ENCODE measurements at places on chromosomes 7 and 10.

- no peak for DNase-seq
These were observed 34.1 kb upstream of the NMT2 start for GRCh38 chr10:15202639-15203038.

GRCh38 chr10:101267290-101267680 lies 38.0 kb upstream of the LBX1 start:
- no peak for DNase-seq

DNA sequence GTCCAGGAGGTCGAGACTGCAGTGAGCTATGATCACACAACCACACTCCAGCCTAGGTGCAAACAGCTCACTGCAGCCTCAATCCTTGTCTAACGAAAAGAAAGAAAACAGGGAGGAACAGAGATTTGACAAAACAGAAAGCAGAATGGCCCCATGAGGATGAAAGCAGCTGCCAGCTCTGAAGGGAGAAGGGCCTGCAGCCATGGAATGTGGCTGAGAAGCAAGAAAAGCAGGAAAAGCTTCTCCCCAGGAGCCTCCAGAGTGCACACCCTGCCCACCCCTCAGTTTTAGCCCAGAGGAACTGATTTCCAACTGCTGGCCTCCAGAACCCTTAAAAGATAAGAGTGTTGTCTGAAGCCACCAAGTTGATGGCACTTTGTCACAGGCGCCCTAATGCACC lies 13.0 kb downstream of the ESYT2 start:
- no peak for DNase-seq

DNA sequence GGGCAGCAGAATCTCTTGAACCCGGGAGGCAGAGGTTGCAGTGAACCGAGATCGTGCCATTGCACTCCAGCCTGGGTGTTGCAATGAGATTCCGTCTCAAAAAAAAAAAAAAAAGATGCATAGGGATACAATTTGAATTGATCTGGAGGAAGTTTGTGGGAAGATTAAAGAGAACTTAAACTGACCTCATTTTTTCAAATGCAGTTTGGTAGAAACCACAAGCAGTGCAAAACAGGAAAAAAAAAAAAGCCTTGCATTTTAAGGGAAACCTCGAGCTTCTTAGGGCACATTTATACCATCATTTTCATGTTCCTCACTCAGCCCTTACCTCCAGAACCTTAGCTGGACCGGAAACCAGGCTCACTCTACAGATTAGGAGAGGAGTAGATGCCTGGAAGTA lies 2.8 kb downstream of the KCTD7 start:
- no peak for DNase-seq

DNA sequence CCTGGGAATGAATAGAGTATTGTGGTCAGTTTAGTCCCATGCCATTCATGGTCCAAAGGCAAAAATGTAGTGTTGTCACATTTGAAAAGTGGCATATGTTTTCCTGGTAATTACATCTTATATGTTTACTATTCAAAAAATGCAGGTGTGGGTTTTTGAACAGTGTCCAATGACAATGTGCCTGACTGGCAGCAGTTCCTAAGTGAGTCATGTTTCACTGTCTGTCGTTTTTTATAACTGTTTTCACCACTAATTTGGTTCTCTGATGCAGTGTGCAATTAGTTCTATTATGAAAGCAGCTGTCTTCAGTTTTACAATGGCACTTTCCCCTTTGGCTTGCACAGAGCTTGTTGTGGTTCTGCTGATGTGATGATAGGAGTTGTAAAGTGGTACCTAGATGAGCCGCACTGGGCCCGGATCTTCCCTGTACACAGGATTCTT lies 162.3 kb downstream of the SEM1 start:
- no peak for DNase-seq

GRCh38 chr7:111858331-111858730 lies 296.0 kb upstream of the IMMP2L start:
- no peak for DNase-seq

DNA sequence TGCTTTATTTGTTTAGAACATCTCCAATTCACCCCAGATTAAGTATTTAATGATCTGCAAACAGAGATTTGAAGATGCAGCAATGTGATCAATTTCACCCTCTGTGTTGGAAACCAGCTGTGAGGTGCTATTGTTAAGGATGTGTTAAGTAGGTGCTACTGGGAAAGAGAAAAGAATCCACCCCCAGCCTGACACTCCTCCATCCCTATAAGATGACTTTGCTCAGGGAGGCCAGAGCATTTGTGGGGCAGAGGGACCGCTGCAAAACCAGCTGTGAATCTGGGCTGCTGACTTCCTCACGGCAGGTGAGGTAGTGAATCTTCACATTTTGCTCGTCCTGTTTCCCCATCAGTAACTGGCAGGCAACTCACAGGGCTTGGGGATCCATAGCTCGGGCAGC lies 297.5 kb downstream of the GFRA1 start:
- no peak for DNase-seq

GRCh38 chr10:128046953-128047290 lies 79.3 kb downstream of the MKI67 start:
- no peak for DNase-seq
